Stimulated activated CD8-positive, alpha-beta memory T cell treated with anti-CD3 and anti-CD28 coated beads, Interleukin-7, amount 100 ng/mL, for 24 hours (primary cell): ENCODE measurements at places on chromosomes 2 and 18.

- DNase-seq, result no peak
These were observed 24.2 kb upstream of the TOGARAM2 start for GRCh38 chr2:28956890-28957289.

DNA sequence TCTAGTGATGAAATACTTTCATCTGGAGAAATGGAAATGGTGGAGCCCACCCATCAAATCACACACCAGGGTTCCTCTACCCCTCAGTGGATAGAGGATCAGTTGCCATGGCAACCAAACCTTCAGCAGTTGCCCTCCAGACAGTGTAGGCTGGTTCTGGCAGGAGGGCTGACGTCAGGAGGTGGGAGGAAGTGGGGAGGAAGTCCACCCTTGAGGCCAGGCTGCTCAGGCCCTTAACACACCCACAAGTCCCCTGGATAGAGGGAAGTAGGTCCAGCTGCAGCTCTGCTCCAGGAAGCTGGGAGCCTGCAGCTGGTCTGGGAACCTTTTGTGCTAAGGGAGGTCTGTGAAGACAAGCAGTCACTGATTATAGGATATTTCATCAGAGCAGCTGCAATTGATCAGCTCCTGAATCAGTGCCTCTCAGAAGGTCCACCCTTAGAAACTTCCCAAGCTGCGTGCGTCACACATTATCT is 186.6 kb downstream of the MTX2 start:
- no peak for DNase-seq

DNA sequence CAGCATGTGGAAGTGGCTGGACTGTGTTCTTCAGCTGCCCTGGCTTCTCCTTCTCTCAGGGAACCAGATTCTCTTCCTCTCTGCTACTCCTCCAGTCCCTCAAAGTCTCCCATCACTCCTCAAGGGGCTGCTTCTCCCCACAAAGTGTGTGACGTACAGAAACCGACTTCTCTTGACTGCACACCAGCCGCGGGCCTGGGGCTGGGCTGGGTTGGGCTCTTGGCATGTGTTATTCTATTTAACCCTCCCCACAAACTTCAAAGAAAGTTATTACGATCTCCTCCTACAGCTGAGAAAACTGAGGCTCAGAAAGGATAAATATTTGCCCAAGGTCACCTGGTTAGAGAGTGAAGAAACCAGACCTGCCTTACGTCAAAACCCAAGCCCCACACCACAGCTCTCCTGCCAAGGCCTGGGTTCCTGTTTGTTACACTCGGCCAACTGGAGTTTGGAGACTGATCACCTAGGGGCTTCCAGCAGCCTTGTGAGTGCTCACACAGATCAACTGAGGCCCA is 269.0 kb downstream of the TFCP2L1 start:
- DNase-seq, result no peak

GRCh38 chr18:64264171-64264570 is 115.3 kb upstream of the LINC00305 start:
- no peak for DNase-seq

- DNase-seq, result no peak
These were observed 167.6 kb downstream of the LNPK start for GRCh38 chr2:175834477-175834876.

GRCh38 chr2:162887087-162887486 is 48.5 kb upstream of the KCNH7 start:
- no peak for DNase-seq

DNA sequence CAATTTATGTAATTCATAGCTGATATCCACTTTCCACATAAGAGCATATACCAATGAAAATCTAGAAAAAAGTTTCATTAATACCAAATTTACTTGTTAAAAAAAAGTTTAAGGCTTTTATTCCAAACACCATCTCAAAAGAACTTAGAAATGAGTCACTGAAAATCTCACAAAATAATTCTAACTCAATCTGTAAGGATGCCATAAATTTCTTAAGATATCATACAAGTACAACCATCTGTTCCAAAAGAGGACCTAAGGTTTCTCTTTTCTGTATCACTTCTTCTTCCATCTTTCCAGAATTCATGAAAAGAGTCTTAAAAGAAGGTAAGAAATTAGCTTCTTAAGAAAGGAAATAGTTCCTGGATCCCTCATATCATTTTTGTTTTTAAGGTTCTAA is 60.4 kb downstream of the TRIP12 start:
- no peak for DNase-seq

- DNase-seq, result no peak
These were observed 4.0 kb downstream of the PTPN2 start for GRCh38 chr18:12879840-12880540.

DNA sequence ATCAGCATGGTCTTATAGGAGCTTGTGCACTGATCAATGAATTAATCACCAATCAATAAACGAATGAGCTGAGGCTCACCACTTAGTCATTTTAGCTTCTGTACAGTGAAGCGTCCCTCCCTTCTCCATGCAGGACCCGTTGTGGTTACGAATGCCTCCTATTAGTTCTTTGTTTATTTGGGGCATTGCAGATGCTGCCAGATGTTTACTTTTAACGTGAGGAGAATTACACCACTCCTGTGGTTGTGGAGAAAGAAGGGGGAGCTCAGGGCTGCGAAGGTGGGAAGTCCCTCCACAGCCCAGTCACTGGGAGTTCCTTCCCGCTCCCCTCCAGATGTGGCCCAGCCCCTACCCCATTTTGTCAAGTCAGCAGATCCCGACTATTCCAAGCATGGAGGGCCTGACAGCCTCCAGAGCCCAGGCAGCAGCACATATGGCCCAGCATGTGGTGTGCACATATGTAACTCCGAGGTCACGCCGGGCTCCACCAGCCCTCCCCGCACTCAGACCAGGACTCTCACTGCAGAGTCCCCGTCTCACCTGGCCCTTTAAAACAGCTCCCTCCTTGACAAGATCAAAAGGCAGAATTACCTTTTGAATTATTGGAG is 20.9 kb downstream of the PKDCC start:
- no peak for DNase-seq

DNA sequence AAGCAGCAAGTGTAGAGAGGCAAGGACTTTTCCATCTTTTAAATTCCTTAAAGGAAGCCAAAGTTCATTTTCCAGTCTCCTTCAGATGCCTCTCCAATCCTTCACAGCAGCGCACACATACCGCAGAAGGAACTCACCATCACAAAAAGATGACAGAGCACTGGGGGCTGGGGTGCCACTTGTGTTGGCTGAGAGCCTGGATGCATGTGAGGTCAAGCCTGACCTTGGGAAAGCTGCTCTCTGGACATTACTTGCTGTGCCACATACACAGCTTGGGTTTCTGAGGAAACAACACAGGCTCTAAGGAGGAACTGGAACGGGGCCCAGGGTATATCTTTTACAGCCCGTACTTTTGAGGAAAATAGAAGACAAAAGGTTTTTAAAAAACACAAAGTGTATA is 364.3 kb upstream of the MEX3C start:
- DNase-seq, result no peak

GRCh38 chr18:10033016-10033399 is 119.2 kb downstream of the VAPA start:
- DNase-seq, result no peak

DNA sequence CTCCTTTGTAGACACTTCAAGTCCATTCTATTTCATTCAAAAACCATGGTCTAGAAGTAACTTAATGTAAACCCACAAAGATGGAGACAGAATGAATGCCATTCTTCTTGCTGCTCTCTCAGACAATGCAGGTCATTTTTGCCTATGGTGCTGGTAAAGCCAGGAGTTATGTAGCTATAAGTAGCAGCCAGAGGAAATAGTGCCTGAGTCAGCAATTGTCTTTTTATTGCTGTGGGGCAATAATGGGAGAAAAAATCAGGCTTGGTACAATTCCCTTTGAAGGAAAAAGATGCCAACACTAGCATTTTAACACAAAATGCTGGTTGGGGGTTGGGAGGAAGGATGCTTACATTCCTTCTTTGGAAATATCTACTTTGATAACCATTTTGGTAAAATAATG is 43.5 kb downstream of the SCN1A start:
- DNase-seq, result no peak

DNA sequence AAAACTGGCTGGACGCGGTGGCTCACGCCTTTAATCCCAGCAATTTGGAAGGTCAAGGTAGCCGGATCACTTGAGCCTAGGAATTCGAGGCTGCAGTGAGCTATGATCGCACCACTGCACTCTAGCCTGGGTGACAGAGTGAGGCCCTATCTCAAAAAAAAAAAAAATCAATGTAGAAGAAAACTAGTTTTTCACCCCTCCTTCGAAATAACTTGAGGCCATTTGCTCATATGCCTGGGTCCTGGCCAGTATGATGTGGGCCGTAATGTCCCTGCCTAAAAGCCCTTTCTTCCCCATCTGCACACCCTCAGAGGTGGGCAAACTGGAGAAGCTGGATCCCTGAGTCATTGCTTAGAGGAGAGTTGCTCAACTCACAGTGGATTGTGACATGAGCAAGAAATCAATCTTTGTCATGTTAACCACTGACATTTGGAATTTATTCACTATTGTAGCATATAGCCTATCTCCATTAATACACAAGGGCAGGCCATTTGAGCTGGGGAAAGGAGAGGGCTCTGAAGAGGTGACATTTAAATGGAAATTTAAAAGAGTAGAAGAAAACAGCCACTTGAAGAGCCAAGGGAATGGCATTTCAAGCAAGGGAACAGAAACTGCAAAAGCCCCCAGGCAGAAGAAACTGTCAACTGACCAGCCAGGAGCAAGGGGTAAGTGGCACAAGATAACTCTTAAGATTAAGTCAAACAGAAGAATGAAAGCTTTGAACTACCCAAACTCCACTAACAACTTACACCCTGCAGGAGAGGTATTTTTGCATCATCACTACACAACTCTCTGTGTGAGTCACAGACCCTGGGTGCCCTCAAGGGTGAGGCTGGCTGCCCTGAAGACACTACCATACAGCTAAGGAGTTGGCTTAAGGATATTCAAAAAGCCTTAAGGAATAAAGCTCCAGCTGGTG is 7.6 kb upstream of the METTL21A start:
- DNase-seq, result no peak

- DNase-seq, result no peak
These were observed 176.2 kb upstream of the ZC3H15 start for GRCh38 chr2:186309901-186310300.

GRCh38 chr2:128894896-128895295 is 576.2 kb upstream of the HS6ST1 start:
- DNase-seq, result no peak

GRCh38 chr2:190999058-190999457 is 14.9 kb downstream of the STAT1 start:
- no peak for DNase-seq

DNA sequence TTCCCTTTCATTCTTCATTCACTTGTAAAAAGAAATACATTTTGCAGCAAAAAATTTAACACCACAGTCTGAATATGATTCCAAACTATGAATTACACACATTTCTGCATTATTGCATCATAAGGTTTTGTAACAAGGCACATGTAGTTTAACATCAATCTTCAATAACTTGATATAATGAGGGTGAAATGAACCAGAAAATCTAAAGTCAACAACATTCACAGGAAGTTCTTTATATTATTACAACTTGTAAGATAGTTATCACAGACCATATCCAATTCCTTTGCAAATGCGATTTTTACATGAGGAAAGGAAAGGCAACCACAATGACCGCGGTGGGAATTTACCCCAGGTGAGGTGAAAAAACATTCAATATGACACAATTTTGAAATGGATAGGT is 213.3 kb downstream of the NAPG start:
- no peak for DNase-seq

- no peak for DNase-seq
These were observed 10.2 kb upstream of the TEX261 start for GRCh38 chr2:71004857-71005256.

GRCh38 chr18:9177031-9177430 is 40.5 kb downstream of the ANKRD12 start:
- DNase-seq, result no peak

DNA sequence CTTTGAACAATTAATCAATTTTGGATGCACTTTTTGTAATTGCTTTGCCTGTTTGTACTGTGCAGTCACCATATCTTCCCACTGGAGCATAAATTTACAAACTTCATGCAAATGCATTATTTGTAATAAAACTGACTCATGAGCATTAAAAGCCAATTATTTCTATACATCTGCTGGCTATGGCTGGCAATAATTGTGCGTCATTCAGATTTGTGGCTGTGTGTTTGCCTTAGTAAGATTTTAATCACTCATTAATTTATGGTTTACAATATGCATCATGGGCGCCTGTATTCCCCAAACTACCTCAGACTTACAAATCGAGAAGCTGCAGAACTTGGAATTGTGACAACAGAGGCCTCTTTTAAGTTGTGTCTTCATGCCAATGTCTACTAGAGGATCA is 132.4 kb upstream of the TRIB2 start:
- DNase-seq, result no peak

DNA sequence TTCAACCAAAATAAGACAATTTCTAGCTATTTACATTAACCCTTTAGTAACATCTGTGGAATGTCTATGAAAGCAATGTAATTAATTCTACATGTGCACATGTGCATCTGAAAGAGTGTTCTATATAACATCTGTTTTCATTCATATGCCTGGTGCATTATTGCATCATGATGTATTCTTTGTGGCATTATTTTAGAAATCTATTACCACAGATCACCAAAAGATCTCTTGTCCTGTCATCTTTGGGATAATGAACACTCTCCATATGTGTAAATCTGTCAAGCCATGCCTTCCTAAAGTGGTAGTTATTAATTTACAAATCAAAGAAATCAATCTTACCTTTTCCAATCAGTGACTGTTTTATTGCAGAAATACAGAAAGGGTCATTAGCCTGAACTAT is 86.9 kb downstream of the TRIB2 start:
- no peak for DNase-seq

DNA sequence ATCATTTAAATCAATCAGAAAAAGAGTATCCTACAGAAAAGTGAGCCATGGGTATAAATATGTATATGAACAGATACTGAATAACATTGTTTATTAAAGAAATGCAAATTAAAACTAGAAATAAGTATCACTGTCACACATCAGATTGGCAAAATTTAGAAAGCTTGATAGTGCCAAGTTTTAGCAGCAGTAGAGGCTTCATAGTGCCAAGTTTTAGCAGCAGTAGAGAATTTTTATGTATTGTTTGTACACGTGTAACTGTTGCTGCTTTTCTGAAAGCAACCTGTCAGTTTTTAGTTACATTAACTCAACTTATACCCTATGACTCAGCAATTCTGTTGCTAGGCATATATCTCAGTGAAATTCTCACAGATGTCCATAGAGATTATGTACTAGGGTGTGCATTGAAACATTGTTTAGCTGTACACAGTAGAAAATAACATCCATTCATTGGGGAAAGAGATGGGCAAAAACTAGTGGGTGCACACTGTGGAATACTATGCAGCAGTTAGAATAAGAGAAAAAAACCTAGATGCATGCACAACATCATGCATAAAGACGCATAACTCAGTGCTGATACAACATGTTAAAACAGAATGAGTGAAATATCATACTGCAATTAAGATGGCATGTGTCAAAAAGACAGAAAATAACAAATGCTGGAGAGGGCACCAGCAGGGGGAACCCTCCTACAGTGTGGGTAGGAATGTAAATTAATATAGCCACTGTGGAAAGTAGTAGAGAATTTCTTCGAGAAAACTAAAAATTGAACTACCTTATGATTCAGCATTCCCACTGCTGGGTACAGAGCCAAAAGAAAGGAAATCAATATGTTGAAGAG is 294.5 kb upstream of the NT5C1B start:
- no peak for DNase-seq
